WTC11 (cell line): ENCODE measurements at places on chromosomes 7 and 10.

GRCh38 chr7:91517201-91517785, 253.1 kb downstream of the FZD1 start:
- no peak for DNase-seq
- no peaks in the 10 kb centered on the region for H3K4me1 ChIP-seq
- H3K27ac ChIP-seq = no peak overlapping the region
- H3K27me3 ChIP-seq = no peaks in the 10 kb centered on the region

- no peaks in the 10 kb centered on the region for H3K36me3 ChIP-seq
- no peaks in the 10 kb centered on the region for H3K27me3 ChIP-seq
- no peak overlapping the region for H3K4me3 ChIP-seq
- peaks cover under 1% of the 10 kb centered on the region for H3K4me1 ChIP-seq
Measured at GRCh38 chr7:158405324-158405723, 182.3 kb downstream of the PTPRN2 start.

- H3K36me3 ChIP-seq = peaks cover 16% of the 10 kb centered on the region
- H3K4me3 ChIP-seq = no peak overlapping the region
- H3K4me1 ChIP-seq = peaks cover 14% of the 10 kb centered on the region
- H3K27ac ChIP-seq = no peak overlapping the region
- no peak for DNase-seq
- no peaks in the 10 kb centered on the region; the same call in none of the 2 replicates for H3K27me3 ChIP-seq
Measured at GRCh38 chr7:139944248-139944647, 115.2 kb downstream of the TBXAS1 start.

GRCh38 chr10:24963521-24964041, 11.2 kb upstream of the PRTFDC1 start:
- no peak for DNase-seq
- peaks cover 11% of the 10 kb centered on the region for H3K4me1 ChIP-seq
- no peaks in the 10 kb centered on the region for H3K27me3 ChIP-seq
- H3K36me3 ChIP-seq = no peaks in the 10 kb centered on the region
